ENCODE measurements at places on chromosomes 12 and 14.

DNA sequence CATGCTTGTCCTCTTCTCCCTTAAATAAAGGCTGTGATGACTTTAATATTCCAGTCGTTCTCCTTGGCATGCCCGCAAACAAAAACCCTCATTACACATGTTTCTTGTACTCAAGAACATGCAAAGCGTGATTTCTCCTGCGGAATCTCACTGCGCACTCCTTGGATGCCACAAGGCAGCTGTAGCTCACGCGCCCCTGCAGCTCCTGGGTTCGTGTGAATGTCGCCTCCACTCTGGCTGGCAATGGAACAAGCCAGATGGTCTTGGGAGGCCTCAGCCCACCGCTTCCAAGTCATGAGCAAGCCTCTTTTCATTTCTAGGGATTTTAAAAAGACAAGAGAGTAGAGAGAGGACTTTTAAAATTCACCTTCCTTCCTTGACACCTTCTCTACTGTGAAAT lies 403.8 kb downstream of the PCNX1 start:
- no peak for DNase-seq

GRCh38 chr14:59919570-59920377 lies at the start of gene LRRC9:
TSS of gene LRRC9 (plus strand) at chr14:59920144.
- no peak for DNase-seq

DNA sequence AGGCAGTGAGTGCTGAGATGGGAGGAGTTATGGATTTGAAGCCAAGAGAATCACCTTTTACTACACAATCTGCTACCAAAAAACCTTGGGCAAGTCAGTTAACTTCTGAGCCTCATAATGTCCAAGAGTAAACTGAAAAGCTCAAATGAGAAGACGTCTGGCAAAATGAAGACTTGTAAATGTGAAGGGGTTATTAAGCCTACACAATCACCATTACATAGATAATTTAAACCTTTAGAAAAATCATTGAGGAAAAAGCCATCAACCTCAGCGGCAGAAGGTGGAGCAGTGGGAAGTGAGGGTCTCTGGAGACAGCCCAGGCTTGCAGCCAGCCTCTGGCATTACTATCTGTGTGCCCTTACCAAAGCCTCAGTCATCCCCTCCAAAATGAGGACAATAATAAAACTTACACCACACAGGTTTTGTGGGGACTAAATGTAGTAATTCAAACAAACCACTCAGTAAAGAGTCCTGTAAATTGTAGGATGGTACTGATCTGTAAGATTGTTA lies 50.5 kb upstream of the CCDC175 start:
- DNase-seq = no peak

GRCh38 chr12:110750784-110751461 lies 8.2 kb upstream of the PPP1CC start:
- no peak for DNase-seq

- no peak for DNase-seq
These were observed 28.1 kb upstream of the RAB21 start for GRCh38 chr12:71726548-71726947.

GRCh38 chr14:75198291-75198933 lies 22.0 kb upstream of the TMED10 start:
- DNase-seq = no peak

DNA sequence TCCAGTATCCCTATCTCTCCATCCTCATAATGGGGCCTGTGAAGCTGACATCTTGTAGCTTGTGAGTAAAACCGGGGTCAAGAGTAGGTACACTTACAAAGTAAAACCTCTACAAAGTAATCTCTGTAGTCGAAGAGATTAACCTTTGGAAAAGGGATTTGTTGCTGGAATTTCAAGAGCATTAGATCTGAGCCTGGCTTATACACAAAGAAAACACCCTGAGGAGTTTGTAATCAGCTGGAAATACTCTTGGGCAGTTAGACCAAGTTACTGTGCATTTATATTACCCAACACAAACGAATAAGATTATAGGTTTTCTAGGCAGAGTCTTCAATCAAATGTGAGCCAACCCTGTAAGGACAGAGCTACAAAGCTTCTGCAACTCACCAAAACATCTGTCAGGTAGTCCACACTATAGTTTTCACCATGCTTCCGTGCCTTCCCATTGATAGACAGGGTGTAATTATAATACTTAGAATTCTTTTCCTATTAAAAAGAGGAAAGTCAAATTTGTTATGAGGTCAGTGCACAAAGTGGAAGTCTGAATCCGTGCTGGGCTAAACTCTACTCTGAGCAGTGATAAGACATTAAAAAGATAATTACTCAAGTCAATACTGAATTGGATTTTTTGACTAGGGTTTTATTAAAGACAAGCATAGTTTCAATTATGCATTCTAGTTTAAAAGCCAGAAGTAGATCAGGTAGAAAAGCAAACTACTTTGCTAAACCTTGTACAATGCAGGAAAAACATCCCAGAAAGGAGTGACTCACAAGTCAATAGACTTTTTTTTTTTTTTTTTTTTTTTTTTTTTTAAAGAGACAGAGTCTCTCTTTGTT lies 14.6 kb downstream of the GNS start:
- DNase-seq = no peak

GRCh38 chr14:42057111-42057510 lies 450.4 kb downstream of the LRFN5 start:
- DNase-seq = no peak

DNA sequence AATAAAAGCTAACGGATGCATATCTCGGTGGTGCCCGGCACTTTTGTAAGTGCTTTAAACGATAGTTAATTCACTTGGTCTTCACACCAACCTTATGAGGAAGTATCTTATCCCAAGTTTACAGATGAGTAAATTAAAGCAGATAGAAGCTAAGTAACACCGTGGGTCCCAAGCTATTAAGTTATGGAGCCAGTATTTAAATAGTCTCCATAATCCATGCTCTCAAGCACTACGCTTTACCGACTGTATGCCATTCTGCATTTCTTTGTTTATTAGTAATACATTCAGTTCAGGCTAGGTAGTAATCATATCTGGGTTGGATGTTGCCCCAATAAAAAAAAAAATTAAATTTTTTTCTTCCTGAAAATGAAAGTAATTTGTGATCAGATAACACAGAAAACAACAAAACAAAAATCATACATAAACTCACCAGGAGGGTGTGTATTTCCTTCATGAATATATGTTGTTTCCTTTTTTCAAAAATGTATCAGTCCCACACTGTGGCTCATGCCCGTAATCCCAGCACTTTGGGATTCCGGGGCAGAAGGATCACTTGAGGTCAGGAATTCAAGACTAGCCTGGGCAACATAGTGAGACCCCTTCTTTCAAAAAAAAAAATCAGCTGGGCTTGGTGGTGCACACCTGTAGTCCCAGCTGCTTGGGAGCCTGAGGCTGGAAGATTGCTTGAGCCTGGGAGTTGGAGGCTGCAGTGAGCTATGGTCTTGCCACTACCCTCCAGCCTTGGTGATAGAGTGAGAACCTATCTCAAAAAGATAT lies 1.4 kb upstream of the M6PR start:
- no peak for DNase-seq

DNA sequence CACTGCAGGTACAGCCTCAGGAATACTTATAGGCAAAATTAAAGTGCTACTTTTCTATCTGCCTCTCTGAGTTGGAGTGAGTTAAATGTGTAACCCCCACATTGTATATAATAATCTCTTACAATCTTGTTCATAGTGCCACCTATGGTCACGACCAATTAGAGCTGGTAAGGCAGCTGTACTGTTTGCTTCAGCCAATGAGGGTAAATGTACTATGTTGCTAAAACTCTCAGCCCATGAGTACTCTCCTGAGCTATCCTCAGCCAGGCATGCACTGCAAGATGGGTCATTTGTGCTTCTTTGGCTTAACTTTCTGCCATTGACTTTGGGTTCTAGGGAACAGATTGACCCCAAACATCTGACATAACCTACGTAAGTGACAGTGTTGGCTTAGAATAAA lies 15.0 kb upstream of the MDM2 start:
- DNase-seq = no peak

Measured in AG09319 (cell line).